ENCODE measurements at places on chromosomes 6 and 20. TPM values are rescaled to one million over a fixed set of nuclear protein-coding genes. Genes with fewer than 3 reads are reported as not detected.

Gene VGLL2
- total RNA-seq: not detected

Gene BPIFB1
- not detected for total RNA-seq

Gene TRIM40
- not detected for total RNA-seq

Gene TREM2
- 0.59 TPM for total RNA-seq

Gene BMP5
- 0.36 TPM for total RNA-seq
